ENCODE measurements at places on chromosomes 1 and 21.

DNA sequence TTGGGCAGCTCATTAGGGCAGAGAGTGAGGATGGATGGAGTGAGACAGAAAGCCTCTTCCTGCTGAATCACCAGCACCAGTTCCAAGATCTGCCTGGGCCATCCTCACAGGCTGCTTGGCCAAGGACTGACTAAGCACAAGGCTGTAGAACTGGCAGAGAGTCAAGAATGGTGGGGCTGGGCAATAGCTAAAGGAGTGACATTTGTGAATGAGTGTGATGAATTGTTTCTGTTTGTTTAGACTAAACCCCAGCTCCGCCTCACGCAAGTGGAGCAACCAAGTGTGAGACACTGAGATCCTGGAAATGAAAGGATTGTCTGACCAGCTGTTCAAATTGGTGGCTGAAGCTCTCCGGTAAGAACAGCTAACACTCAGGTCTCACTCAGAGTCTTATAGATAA is 38.6 kb downstream of the BRINP2 start:
- DNase-seq = no peak

GRCh38 chr1:50747394-50747793 is 212.7 kb downstream of the FAF1 start:
- no peak for DNase-seq

- no peak for DNase-seq
These were observed 357.8 kb downstream of the SIPA1L2 start for GRCh38 chr1:232271991-232272589.

GRCh38 chr1:229192031-229192430 is 78.9 kb upstream of the RAB4A start:
- DNase-seq = no peak

- no peak for DNase-seq
These were observed 17.6 kb downstream of the LMO4 start for GRCh38 chr1:87346130-87346814.

DNA sequence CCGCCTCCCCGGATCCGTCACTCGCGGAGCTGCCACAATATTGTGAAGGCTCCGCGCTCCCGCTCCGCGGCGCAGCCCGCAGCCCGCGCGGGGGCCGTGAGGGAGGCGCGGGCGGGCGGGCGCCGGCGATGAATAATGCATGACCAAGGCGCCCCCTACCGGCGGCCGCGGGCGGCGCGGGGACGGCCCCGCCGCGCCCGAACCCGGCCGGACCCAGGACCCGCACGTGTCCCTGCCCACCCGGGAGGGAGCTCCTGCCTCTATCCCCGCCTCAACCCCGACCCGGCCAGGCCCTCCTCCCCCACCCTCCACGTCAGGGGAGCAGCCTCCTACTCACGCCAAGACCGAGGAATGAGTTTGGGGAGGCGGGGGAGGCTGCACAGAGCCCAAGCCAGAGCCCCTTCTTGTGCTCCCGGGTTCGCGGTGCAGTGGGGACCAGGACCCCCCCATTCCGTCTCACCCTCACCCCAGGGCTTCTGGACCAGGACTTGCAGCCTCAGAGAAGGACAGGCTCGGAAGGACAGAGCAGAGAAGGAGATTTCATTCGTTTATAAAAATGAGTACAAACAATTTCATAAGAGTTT is 70.8 kb upstream of the CASZ1 start:
- DNase-seq = peak; percentile 61

GRCh38 chr1:211789641-211790464 is 40.7 kb downstream of the LPGAT1 start:
- no peak for DNase-seq

GRCh38 chr1:187696073-187696472 is 867.3 kb downstream of the PLA2G4A start:
- DNase-seq = no peak

DNA sequence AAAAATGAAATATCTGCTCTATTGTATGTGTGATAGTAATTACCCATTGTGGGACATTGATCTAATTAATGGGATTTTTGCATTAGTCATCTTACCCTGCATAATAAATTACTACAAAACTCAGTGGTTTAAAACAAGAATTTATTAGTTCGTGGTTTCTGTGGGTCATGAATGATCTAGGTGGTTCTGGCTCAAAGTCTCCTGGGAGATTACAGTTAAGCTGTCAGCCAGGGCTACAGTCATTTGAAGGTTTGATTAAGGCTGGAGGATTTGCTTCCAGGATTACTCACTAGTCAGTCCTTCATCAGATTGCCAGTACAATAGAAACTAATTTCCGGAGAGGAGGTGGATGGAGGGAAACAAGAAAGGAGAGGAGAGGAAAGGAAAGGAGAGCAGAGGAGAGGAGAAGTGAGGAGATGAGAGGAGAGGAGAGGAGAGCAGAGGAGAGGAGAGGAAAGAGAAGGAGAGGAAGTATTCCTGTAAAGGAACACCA is 60.4 kb upstream of the TNFSF4 start:
- DNase-seq = no peak

- no peak for DNase-seq
These were observed 13.0 kb upstream of the PARP1 start for GRCh38 chr1:226420897-226421296.

DNA sequence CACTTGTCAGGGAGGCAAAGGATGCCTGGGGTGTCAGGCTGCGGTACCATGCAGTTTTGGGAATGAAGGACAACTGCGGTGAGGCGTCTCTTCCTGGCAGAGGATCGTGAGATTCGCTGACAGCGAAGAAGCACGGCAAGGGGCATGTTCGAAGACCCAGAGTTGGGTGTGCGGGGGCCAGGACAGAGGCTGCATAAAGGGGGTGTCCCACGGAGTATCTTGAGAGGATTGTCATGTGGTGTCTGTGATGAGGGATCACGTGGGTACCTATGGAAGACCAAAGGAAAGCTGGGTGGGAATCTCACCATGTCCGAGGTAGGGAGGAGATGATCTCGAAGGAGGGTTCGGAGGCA is 372 bp downstream of the SLC25A44 start:
- DNase-seq = no peak
